Non-pigmented ciliary epithelial cell (primary cell): ENCODE measurements at places on chromosomes 5 and 9.

DNA sequence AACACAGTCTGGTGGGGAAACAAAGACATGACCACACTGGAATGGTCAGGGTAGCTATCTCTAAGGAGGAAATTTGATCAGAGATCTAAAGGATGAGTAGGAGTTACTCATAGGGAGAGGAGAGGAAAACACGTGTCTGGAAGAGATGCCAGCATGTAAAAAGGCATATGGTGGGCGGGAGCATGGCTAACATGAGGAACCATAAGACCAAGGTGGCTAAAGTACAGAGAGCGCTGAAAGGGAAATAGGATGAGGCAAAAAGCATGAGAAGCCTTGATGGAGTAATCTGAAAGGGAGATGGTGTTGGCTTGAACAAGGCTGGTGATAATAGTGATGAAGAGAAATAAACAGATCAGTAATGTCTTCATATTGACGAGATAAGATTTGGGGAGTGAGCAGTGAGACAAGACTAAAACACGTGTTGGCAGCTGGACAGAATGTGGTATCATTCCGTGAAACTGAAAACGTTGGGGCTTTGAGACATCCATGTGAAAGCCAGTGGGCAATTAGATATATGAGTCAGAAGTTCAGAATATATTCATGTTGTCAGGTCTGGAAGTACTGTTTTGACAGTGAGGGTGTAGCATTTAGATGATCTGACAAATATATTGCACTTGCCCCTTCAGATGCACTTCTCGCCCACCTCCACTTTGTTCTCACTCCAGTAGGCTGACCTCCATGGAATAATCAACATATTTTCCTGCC is 209.1 kb upstream of the KCNN2 start:
- no peak for DNase-seq

DNA sequence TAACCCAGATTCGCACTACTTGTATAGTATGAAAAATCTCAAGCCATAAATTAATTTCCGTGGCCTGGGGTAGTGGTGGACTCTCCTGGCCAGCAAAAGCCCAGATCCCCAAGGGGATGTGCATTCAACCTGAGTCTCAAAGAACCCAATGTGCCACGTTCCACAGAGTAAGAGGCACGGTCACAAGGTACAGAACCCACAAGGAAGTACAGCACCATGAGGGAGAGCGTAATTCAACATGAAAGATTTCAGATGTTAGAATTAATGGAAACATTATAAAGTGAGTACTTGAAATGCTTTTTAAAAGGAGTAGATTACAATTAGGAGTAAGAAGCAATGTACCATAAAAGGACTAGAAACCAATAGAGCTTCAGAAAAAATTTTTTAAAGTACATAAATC is 23.4 kb downstream of the SRD5A1 start:
- DNase-seq, result no peak

DNA sequence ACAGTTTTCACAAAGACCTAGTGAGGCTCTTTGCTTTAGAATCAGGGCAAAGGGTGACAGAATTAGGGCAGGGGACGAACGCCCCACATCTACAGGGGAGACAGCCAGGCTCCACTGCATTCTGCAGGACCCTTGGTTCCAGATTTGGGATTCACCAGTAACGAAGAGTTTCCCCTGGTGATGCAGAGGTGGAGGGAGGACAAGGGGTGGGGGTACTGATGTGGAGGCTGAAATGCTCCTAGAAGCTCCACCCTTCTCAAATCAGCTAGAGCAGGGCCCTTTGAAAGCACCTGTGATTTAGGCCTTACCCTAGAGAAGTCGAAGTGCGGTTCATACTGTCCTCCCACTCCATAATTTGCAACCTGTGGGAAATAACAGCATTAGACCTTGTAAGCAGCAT is 29.1 kb downstream of the P4HA2 start:
- DNase-seq, result no peak

- DNase-seq, result no peak
These were observed 24.8 kb downstream of the TTC1 start for GRCh38 chr5:160033546-160034252.

GRCh38 chr9:134566196-134566847 is 75.3 kb upstream of the COL5A1 start:
- DNase-seq, result no peak

GRCh38 chr5:175809531-175810121 is 61.8 kb upstream of the CPLX2 start:
- peak; percentile 71 for DNase-seq

GRCh38 chr9:137865581-137866145 is 11.9 kb upstream of the CACNA1B start:
- no peak for DNase-seq

DNA sequence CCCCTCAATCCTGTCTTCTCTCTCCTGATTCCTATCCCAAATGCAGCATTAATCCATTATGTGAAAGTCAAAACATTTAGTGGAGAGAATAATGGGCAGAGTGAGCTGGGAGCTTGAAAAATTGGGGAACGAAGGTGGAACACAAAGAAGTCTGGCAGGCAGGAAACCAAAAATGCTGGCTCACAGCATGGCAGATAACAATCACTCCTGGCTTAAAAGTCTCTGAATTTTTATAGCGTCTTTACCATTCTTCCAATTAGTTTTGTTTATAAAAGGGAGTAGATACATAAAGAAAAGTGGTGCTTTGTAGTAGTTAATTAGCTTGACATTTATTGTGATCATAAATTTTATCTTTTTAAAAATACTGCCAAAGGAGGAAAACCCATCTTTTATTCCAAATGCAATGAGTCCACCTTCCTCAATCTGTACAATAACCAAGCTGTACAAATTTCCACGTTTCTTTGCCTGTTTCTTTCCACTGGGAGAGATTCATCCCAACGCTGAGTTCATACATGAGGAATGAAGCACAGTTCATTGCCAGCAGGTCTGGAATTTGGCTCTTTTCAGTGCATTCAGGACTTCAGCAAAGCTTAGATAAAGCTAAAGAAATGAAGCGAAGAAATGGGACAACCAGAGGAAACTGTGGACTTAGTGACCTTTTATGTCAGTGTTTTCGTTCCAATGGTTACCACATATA is 174.7 kb downstream of the HMHB1 start:
- peak; percentile 41 for DNase-seq

GRCh38 chr9:38271666-38272241 is 120.7 kb upstream of the ALDH1B1 start:
- no peak for DNase-seq

DNA sequence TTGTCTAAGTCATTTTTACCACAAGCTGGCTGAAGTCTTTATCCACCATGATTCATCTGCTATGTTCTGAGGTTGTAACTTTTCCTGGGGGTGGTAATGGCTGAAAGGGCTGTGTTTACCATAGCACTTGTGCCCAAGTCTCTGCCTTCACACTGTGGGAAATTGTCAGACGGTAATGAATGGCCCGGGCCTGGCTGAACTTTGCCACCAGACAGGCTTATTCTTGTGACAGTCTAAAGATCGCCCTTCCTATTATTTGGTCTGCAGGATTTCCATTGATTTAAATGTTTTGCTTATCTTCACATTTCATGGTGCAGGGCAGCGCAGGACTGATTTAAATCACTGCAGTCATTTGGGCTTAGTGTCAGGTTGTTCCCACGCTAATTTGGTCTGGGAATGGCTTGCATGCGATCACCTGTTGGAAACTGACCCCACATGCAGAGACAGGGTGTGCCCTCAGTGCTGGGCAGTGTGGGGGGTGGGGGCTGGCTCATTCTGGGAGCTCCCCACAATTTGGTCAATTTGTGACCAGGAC is 109.3 kb upstream of the ICE1 start:
- peak; percentile 43 for DNase-seq

GRCh38 chr9:93264338-93265125 is 80.6 kb downstream of the WNK2 start:
- DNase-seq, result no peak

DNA sequence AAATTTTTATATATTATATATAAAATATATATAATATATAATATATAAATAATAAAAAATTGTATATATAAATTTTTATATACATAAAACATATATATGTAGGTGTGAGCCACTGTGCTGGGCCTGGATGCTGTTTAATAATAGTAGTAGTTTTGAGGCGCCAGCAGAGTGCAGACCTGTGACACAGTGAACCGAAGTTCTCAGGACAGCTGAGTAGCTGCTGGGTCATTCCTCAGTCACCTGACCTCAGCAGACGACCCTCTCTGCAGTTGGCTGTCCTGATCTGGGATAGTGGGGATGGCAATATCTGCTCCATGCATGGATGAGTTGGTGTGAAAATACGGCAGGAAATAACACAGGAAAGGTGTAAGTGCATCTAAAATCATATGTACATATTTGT is 3.3 kb upstream of the SNX18 start:
- DNase-seq, result no peak

DNA sequence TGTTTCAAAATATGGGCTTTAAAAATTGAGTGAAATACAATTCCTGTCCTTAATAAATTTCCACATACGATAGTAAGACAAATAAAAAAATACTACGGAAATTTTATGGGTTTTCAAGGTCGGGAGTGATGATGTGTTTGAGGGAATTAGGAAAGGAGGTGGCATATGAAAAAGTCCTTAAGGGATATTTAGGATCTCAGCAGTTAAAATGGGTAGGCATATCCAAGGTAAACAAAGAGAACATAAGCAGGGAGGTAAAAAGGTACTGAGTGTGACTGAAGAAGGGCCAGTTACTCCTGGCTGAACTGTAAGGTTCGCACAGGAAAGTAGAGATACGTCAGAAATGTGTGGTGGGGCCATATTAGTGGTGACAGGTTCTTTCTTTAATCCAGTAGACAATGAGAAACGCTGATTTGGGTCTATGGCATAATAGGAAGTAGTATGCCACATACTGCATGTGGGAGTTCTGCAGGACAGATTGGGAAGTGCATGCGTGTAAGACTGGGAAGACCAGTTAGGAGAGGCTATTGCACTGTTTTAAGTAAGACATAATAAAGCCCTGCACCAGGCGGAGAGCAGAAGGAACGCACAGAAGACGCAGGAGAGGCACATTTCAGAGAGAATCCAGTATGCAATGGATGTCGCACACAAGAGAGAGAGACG is 937 bp upstream of the HMGCR start:
- DNase-seq, result peak; percentile 54

DNA sequence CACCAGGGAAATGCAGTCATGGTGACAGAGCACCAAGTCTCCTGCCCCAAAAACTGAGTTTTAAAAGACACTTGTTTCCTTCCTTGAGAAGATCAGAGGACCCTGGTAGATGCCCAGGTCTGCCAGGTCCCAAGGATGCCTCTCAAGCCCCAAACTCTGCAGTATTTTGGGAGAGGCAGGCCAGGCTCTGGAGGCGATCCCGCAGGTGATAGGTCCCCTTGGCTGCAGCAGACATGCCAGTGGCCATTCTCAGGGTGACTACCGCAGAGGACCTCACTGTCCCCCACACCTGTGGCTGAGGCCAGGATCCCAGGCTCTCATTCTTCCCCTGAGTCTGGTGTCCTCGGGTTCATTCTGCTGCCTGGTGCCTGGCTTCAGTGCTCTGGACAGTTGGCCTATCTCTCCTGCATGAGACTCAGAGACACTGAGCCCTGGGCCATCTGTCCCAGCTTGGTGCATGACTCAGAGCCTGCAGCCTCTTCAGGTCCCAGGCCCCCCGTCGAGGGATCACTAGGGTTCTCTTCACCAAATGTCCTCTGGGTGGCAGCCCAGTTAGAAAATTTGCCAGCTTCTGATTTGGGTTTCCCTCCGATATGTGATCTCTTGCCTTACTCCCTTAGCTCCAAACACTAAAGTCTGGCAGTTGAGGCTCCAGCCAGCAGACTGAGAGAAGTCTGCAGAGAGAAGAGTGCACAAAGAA is 59.7 kb upstream of the GARNL3 start:
- DNase-seq, result no peak

DNA sequence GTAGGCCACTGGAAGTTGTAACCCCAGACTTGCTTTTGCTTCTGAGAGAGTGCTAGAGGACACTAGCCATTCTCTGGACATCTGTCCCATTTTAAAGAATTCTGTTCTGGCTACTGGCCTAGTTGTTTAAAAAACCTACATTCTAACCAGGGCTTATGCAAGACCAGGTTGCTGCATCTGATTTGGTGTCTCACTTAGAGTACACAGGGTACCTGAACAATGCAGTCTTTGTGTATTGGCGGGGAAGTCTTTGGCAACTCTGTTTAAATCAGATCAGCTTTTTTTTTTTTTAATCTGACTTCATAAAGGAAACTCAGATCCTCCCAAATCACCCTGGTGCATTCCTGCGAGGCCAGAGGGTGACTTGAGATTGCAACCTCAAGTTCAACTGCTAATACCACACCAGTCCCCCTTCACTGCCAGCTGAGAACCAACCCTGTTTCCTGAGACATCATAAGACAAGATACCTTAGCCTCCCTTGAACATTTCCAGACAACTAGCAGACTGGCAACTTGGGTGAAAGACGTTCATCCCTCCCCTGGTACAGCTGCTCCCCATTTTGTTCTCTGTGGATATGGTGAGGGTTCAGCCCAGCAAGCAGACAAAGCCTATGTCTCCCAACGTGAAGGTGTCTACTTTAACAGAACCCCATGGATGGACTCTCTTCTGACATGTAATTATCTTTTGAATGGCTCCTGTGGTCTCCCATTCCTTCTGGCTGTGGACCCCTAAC is 27.0 kb downstream of the SKP1 start:
- no peak for DNase-seq

- DNase-seq, result peak; percentile 55
These were observed 22.3 kb downstream of the PSMB7 start for GRCh38 chr9:124392871-124393460.

- DNase-seq, result peak; percentile 58
These were observed 92.1 kb downstream of the DAB2IP start for GRCh38 chr9:121743441-121744001.

DNA sequence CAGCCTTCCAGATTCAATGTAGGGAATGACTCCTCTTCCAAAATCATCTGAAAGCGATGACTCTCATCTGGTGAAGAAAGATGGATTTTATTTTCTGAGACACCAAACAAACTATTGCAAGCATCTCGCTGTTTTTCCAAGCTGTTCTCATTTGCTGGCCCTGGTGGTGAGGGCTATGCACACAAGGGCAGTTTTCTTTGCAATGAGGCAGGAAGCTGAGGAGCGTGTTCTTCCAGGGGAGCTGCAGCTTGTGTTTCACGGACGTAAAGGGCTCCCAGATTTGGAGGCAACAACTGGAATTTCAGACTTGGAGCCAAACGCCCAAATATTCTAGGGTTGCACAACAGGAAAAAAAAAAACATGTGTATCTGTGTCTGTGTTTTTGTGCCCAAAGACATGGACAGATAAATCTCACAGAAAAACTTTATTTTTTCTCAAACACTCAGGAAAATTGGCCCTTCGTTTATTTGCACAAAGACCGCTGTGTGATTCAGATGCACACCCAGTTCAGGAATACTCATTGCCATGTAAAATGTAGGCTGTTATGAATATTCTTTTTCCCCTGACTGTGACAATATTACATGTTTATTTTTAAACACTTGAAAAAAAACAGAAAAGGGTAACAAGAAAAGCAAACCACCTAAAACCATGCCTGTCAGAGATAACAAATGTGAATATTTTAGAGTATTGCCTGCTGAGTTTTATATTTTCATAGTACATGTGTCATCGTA is 151.3 kb downstream of the GAS1 start:
- no peak for DNase-seq

DNA sequence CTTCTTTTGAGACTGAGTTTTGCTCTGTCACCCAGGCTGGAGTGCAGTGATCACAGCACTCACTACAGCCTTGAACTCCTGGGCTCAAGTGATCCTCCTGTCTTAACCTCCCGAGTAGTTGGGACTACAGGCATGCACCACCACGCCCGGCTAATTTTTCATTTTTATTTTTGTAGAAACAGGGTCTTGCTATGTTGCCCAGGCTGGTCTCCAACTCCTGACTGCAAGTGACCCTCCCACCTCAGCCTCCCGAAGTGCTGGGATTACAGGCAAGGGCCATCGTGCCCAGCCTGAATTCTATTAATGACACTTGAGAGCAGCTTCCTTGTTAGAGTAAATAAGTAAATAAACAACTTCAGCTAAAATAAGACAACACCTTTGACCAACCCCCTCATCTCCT is 12.3 kb downstream of the ROR2 start:
- DNase-seq, result no peak

GRCh38 chr5:137344723-137345322 is 154.3 kb downstream of the SPOCK1 start:
- DNase-seq, result no peak
